Heart left ventricle (tissue), 16 donors: ENCODE measurements at places on chromosomes 3 and 15. TPM values are rescaled to one million over a fixed set of nuclear protein-coding genes. Genes with fewer than 3 reads are reported as not detected.

The FGF7 gene
- total RNA-seq = 31.2 TPM

The SV2B gene
- 3.8 TPM for total RNA-seq

DNA sequence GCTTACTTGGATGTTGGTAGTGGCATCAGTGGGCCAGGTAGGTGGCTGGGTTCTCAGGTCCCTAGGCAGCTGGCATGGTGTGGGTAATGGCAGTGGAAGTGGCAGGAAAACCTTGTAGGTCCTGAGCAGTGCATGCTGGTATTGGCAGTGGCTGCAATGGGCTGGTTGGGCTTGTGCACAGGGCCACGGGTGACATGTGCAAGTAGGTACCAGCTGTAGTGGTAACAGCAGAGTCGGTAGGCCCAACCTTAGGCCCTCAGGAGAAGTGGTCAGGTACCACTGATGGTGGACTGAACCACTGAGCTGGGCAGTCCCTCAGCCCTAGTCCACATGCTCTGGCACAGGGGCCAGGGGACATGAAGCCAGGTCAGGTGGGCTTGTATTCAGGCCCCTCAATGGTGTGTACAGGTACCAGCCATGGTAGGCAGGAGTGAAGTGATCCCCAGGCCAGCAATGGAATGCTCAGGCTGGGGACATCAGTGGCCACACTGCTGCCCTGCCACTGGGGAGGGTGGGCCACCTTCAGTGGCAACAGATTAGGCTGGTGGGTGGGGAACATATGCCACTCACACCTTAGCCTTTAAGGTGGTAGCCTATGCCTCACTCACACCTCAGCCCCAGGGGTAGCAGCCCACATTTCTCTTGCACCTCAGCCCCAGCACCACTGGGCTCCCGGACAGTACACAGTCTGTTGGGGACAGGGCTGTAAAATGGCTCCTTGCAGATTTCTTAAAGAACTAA is 118.1 kb downstream of the LRRK1 start:
- peak; percentile 8 for DNase-seq
- no peaks in the 10 kb centered on the region for H3K4me1 ChIP-seq
- H3K36me3 ChIP-seq = peaks cover 6% of the 10 kb centered on the region
- no peak overlapping the region for H3K4me3 ChIP-seq
- no peak overlapping the region for H3K27ac ChIP-seq
- no peaks in the 10 kb centered on the region for H3K27me3 ChIP-seq

The GCNT3 gene
- not detected for total RNA-seq

DNA sequence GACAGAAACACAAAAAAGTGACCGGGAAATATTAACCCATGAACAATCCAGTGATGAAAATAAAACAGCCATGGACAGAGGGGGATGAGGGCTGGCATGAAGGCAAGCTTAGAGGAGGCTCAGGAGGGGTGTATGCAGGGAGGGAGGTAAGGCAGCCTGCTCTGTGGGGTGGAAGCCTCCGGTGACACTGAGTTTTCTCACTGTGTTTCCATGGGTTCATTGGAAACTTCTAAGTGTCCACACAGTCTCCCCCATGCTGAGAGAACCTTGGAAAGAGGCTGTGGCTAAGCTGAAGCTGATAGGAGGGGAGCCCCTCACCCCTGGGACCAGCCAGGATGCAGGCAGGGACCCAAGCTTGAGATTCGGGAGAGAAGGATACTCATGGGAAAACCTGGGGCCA is 6.8 kb upstream of the SKOR1 start:
- no peaks in the 10 kb centered on the region for H3K4me1 ChIP-seq
- no peak for DNase-seq
- H3K27me3 ChIP-seq = peaks cover 44% of the 10 kb centered on the region

The CLRN1 gene
- not detected for total RNA-seq

The TMCO5A gene
- not detected for total RNA-seq

The AMT gene
- 21.5 TPM for total RNA-seq

DNA sequence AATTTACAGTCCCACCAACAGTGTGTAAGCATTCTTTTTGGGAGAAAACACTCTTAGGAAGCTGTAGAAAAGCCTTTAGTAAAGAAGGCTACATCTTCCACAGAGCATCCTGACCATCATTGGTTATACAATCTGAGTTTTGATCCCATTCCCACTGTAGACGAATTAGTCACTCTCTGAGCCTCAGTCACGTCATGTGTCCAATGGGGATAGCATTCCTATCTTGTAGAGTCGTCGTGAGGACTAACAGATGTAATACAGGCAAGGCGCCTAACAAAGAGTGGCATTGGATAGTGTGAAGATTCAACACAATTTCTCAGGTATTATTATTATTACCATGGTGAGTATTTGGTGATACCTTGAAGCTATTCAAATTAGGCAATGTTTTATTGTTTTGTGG is 44.0 kb upstream of the ALDH1A3 start:
- no peak overlapping the region for H3K27ac ChIP-seq
- no peak for DNase-seq
- H3K4me3 ChIP-seq = no peak overlapping the region

GRCh38 chr3:178001670-178002101 is 534.5 kb upstream of the KCNMB2 start:
- H3K27me3 ChIP-seq = no peaks in the 10 kb centered on the region
- no peak overlapping the region for H3K27ac ChIP-seq
- H3K4me3 ChIP-seq = no peak overlapping the region
- no peaks in the 10 kb centered on the region for H3K36me3 ChIP-seq
- DNase-seq = no peak
- H3K4me1 ChIP-seq = no peaks in the 10 kb centered on the region

The GHSR gene
- total RNA-seq = not detected

DNA sequence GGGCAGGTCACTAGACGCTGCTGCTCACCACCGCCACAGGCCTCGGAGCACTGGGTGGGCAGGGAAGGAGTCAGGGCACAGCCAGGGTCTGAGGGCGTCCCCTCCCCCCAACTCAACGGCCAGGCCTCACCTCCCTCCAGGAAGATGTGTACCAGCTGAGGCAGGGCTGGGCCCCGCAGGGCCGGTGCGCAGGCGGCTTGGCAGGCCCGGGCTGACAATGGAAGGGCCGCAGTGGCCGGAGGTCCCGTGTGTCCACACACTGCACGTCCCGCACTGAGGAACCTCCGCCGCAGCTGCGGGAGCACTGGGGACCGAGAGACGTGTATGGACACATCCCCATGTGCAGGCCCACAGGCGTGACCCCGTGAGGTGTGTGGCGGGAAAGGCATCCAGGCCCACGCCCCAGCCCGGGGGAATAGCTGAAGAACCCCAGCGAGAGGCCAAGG is 47.4 kb downstream of the ADAMTS7 start:
- peaks cover 26% of the 10 kb centered on the region for H3K4me1 ChIP-seq
- H3K27ac ChIP-seq = no peak overlapping the region
- DNase-seq = peak; percentile 61
- H3K27me3 ChIP-seq = no peaks in the 10 kb centered on the region

The IL17RD gene
- 8.9 TPM for total RNA-seq

GRCh38 chr3:114758831-114759699 is 388.0 kb downstream of the ZBTB20 start:
- no peaks in the 10 kb centered on the region for H3K36me3 ChIP-seq
- no peaks in the 10 kb centered on the region for H3K27me3 ChIP-seq
- peak overlapping the region; percentile 39 for H3K4me3 ChIP-seq
- DNase-seq = no peak

DNA sequence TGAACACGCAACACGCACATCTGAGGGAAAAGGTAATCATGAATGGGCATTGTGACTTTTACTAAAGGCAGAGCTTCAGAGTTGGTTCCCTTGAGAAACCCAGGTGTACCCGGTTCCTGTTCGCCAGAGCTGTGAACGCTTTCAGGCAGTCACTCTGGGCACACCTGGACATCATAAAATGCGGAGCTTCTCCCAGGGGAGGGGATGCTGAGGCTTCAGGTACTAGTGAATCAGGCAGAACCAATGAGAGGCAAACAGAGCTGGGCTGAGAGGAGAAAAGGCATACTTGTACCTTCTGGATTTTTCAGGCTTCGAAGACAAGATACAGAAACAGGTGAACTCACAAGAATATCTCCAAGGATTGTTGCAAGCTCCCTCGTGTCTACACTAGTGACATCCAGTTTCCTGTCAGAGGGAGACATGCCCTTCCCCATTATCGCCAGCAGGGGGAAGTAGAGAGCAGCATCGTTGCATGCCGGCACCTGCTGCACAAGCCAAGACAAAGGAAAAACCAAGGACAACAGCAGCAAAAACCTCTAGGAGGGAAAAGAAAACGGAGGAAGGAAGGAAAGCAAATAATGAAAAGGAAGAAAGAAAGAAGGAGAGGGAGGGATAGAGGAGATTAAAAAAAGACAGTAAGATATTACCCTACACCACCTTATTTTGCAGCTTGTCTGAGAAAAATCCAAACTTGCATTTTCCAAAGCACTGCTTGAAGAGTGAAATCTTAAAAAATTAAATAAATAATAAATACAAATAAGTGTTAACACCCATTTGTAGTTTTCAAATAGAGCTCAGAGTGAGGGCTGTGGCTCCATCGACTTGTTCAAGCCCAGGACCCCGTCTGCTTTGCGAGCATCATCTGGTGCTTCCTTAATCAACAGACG is 2.0 kb downstream of the AHSG start:
- peak; percentile 69 for DNase-seq
- H3K4me3 ChIP-seq = no peak overlapping the region
- no peak overlapping the region for H3K27ac ChIP-seq

GRCh38 chr3:9704347-9705322 is 1.0 kb downstream of the CPNE9 start:
- DNase-seq = peak; percentile 59
- peaks cover 5% of the 10 kb centered on the region for H3K4me1 ChIP-seq
- H3K27ac ChIP-seq = no peak overlapping the region
- H3K36me3 ChIP-seq = peaks cover 34% of the 10 kb centered on the region
- H3K4me3 ChIP-seq = peak overlapping the region; percentile 33

The ARNT2 gene
- total RNA-seq = 3.9 TPM

The HRH1 gene
- 4.0 TPM for total RNA-seq

DNA sequence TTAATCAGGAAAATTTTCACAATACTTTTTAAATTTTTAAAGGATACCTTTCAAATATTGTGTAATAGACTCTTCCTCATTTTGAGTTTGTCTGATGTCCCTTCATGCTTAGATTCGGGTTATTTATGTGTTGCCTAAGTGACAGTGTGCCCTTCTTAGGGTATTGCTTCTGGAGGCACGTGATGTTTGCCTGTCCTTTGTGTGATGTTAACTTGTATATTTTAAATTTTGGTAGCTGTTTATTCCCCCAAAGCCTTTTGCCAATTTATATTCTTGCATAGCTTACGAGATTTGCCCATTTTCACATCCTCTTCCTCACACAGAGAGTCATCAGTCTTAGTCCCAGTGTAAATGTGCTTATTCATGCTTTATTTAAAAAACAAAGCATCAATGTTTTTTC is 433.1 kb downstream of the EPHB1 start:
- DNase-seq = no peak
- no peak overlapping the region for H3K27ac ChIP-seq
- H3K4me1 ChIP-seq = peaks cover 7% of the 10 kb centered on the region
- H3K27me3 ChIP-seq = no peaks in the 10 kb centered on the region

The CD200R1 gene
- total RNA-seq = 4.6 TPM

DNA sequence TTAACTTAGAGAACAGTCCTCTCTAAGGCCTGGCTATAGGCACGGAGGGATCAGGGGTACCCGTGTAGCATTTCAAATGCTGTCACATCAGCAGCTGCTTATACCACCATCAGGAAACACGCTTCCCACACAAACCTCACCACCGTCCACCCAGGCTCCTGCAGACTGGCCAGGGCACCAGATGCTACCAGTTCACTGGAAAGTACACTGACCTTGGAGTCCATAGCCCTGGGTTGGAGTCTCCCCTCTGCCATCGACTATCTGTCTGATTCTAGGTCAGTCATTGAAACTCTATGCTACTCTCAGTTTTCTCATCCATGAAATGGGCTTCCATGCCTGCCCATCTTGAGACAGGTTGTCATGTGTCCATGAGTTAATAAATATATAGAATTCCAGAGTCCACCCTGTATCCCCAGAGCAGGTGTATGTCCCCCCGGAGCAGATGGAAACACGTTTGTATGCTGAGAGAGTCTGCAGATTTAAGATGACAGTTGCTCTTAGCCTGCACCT is 156.0 kb upstream of the SMAD3 start:
- DNase-seq = peak; percentile 7
- no peaks in the 10 kb centered on the region for H3K27me3 ChIP-seq
- H3K4me3 ChIP-seq = no peak overlapping the region
- no peaks in the 10 kb centered on the region for H3K36me3 ChIP-seq
- no peaks in the 10 kb centered on the region for H3K4me1 ChIP-seq

The ROBO2 gene
- 0.93 TPM for total RNA-seq

The STRIT1 gene
- 5.5 TPM for total RNA-seq

- no peak for DNase-seq
- no peak overlapping the region for H3K4me3 ChIP-seq
- peaks cover 9% of the 10 kb centered on the region for H3K4me1 ChIP-seq
- no peaks in the 10 kb centered on the region for H3K27me3 ChIP-seq
- H3K27ac ChIP-seq = no peak overlapping the region
These were observed 51.4 kb downstream of the XXYLT1 start for GRCh38 chr3:195219351-195220230.

GRCh38 chr3:97937205-97937604 is 35.0 kb downstream of the RIOX2 start:
- DNase-seq = no peak
- no peaks in the 10 kb centered on the region for H3K27me3 ChIP-seq
- no peak overlapping the region for H3K27ac ChIP-seq
- no peaks in the 10 kb centered on the region for H3K4me1 ChIP-seq
- H3K36me3 ChIP-seq = no peaks in the 10 kb centered on the region
- H3K4me3 ChIP-seq = no peak overlapping the region

The HIGD2B gene
- total RNA-seq = not detected

DNA sequence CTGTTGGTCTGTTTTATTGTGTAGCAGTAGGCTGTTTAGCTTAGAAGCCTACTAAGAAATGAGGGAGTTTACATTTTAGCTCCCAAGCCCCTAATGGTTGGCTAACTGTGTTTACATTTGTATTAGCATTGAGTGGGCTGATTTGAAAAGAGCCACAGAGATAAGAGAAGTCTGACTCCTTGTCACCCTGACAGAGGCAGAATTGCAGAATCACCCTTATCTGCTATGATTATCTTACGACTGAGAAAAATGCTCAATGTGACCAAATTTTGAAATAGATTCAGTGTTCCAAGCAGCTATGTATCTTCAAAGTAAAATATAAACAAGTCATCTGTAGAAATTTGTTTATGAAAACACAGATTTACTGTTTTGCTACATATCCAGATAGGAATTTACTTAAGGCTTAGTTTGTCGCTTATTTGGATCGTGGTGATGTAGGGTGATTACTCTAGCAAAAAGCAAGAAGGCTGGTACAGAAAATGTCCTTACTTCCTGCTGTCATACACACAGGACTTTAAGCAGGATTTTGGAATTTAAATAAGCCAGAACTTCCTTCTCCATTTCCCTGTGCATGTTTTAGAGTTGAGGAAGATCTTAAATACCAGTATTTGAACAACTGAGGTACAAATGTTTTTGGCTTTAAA is 19.0 kb downstream of the SEMA6D start:
- no peaks in the 10 kb centered on the region for H3K27me3 ChIP-seq
- H3K36me3 ChIP-seq = no peaks in the 10 kb centered on the region
- H3K27ac ChIP-seq = peak overlapping the region; percentile 27
- DNase-seq = no peak
- H3K4me1 ChIP-seq = peaks cover 14% of the 10 kb centered on the region
- H3K4me3 ChIP-seq = no peak overlapping the region

DNA sequence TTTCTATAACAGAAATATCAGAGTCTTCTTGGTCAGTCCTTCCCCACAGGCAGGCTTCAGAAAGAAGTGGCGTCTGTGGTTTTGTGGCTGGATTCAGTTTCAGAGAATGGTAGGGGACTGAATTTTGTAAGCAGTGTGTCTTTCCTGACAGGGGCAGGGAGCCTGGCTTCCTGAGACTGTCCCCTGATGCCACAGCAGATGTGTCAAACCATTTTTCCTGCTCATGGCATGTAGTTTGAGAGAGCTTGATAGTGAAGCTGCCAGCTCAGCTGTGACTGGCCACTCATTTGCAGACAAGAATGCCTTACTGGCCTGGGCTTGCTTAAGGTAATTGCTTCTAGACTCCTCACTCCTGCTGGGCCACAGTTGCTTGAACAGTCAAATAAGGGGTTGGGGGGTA is 26.4 kb downstream of the LARS2 start:
- no peak for DNase-seq
- H3K36me3 ChIP-seq = no peaks in the 10 kb centered on the region
- no peak overlapping the region for H3K4me3 ChIP-seq
- H3K27me3 ChIP-seq = no peaks in the 10 kb centered on the region
